ENCODE measurements at places on chromosomes 11 and 22.

DNA sequence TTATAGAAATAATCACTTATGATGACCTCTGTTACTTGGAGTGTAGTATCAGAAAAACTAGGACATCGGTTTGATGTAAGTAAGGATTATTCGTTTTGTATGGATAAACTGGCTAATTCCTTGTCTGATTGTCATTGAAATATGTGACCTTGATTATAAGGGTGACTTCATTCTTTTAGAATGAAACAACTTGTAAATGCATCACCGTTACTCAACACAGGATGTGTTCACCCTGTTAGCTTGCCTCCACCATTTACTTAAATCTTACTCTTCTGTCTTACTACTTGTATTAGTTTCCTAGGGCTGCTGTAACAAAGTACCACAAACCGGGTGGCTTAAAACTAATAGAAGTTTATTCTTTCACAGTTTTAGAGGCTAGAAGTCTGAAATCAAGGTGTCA lies 7.9 kb downstream of the SFI1 start:
- no peak for DNase-seq

DNA sequence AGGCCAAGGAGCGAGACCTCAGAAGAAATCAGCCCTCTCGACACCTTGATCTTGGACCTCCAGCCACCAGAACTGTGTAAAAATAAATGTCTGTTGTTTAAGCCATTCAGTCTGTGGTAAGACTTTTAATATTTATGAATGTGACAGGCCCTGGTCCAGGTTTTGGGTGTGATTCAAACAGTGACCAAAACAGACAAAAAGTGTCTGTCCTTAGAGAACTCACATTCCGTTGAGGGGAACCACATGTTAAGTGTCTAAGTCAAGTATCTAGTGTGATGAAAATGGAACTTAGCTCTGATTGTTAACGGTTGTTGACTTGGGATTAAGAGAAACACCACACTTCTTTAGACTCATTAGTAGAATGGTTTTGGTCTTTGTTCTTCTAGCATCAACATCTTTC lies 22.2 kb downstream of the ATXN10 start:
- no peak for DNase-seq

DNA sequence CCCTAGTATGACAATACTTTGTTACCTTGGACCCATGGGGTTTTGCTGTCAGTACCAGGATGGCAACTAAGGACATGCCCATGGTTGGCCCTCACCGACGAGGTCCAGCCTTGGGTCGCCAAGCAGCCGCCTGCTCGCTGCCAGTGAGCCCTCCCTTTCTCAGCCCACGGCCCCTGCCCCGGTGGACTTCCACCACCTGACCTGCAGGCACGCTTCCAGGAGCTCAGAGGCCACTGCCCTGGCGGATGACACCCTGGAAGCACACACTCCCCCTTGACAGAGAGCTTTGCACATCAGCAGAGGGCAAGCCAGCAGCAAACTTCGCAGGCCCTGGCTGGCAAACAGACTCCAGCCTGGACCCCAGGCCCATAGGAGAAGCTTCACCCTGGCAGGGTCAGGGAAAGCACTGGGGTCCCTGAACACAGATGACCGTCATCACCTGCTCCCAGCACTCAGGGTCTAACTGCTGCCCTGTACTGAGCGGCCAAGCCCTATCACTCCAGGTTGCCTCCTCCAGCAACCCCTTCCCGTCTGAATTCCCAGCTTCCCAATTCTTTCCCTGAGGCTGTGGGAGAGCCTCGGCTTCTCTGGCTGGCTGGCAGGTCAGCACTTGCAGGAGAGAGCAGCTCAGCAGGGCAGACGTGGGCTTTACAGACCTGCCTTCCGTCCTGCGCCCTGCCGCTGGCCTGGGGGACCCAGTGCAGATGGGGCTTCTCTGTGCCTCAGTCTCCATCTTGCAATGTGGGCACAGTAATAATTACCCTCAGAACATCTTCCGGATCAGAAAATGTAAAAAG lies 2.7 kb upstream of the PPARA start:
- DNase-seq, result no peak

DNA sequence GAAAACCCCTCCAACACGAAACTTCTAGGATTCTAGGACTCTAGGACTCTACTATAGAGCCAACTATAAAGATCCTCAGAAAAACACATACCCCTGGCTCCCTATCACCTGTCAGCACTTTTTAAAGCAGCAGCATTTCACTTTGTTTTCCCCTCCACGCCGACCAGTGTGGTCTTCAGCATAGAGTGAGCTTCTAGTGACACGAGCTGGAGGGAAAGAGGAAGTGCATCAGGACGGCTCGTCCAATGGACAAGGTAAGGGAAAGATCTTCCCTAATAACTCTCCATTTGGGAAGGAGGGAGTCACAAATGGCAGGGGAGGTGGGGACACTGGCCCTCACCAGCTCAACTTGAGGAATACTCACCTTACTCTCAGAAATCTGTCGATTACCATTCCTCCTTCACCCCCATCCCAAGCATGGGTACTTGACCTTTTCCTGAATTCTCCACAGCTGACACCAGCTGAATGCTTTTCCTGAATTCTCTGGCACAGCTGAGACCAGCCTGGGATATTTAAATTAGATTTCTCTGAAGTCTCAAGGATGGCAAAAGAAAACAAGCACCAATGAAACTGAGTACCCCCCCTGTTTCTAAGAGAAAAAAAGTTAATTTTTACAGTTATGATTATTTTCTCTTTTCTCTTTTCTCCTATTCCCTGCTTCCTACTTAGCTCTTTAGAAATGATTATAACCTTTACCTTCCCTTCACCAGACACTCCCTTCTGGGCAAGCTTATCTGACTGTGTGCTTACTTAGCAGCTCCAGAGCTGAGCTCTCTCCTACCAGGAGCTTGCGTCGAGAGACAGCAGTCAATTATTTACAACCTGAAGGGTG lies 33.3 kb upstream of the NNMT start:
- DNase-seq, result no peak

DNA sequence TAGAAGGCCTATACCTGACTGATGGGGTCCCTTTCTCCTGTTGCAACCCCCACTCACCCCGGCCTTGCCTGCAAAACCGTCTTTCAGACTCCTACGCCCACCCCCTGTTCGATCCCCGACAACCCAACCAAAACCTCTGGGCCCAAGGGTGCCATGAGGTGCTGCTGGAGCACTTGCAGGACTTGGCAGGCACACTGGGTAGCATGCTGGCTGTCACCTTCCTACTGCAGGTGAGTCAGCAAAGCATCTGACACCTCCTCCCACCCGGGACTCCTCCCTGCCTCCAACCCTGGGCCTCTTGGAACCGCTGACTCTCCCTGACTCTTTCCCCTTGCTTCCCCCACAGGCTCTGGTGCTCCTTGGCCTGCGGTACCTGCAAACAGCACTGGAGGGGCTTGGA lies 1.2 kb downstream of the ROM1 start:
- DNase-seq, result peak; percentile 71

DNA sequence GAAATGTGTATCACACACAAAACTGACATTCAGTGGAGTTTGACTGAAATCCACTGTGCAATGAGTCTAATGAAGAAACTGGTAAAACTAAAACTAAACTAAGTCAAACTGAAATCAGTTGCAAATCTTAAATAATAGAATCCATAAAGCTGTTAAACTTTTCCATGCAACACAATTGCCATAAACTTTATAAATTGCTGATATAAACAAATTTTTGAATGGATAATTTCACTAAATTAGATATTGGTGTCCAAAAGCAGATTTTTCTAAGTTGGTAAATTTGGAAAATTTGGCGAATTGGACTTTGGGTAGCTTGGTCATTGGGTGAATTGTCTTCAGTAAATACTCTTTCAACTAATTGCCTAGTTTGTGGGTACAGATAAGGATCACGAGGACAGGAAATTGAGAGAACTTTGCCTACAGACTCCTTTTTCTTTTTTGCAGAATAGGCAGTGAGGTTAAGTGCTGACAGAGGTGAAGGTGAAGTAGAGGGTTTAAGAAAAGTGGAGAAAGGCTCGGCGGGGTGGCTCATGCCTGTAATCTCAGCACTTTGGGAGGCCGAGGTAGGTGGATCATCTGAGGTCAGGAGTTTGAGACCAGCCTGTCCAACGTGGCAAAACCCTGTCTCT lies 12.8 kb downstream of the MRPL17 start:
- no peak for DNase-seq

DNA sequence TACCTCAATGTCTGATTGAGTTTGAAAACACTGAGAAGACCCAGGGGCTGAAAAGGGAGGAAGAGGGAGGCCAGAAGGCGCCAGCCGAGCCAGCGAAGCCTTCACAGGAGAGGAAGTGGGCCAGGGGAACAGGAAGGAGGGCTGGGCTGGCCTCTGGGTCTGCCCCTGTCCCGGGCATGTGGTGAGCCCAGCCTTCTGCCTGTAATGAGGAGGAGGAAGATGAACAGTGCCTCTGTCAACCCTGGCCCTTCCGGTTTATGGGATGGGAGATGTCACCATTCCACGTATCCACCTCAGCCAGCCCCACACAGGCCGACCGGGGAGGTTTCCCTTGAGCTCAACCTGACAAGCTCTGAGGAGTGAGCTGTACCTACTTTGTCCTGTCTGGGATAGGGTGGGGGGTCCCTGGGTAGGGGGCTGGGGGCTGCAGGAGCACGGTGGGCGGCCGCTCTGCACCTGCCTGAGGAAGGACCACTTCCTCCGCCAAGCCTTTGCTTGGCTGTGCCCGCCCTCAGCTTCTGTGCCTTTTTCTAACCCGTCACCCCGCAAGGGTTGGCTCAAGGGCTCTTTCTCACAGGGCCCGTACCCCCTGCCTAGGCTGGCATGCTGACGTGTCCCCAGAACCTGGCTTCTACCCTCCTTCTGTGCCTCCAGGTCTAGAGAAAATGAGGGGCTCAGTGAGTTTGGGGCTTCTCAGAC lies 2.0 kb downstream of the PARVG start:
- peak; percentile 49 for DNase-seq

DNA sequence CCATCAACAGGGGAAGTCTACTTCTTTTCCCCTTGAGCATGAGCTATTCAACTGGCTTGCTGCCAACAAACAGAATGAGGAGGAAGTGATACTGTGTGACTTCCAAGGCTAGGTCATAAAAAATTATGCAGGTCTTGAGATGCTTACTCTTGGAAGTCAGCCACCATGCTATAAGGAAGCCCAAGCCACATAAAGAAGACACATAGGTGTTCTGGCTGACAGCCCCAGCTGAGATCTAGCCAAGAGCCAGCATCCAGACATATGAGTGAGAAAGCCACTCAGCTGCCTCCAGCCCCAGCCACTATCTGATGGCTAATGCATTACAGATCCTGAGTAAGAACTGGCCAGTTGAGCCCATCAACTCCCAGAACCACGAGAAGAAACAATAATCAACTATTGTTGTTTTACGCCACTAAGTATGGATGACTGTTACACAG lies 31.0 kb upstream of the PPP2R1B start:
- no peak for DNase-seq

DNA sequence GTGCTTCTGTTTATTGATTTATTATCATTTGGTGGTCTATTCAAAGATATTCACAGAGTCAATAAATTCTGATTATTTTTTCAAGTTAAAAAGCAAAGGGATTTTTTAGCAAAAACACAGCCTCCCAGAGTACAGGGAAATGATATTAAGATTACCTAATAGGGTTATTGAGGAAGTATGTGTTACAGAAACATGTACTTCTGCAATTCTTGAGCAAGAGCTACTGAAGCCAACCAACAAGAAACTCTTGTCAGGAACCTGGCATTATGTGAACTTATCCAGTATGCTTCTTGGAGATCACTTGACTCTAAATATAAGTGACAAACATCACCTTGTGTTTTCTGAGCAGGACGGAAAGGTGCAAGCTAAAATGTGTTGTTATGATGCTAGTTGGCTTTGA lies 42.0 kb upstream of the CARD18 start:
- DNase-seq, result no peak

DNA sequence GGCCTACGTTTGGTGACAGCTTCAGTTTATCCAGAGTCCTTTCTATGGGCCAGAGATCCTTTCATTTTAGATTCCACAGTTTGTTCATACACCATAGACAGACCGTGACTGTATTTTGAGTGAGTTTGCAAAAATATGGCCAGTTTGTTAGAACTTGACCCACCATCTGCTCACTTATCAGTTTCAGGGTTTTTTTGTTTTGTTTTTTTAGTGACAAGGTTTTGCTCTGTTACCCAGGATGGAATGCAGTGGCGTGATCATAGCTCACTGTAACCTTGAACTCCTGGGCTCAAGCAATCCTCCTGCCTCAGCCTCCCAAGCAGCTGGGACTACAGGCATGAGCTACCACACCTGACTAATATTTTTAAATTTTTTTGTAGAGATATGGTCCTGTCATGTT lies 9.1 kb upstream of the CKAP5 start:
- DNase-seq, result no peak

- no peak for DNase-seq
Observed at GRCh38 chr22:47267513-47268282, 505.2 kb downstream of the TBC1D22A start.

GRCh38 chr22:37906364-37907008 lies 389 bp downstream of the MICALL1 start:
- peak; percentile 28 for DNase-seq

DNA sequence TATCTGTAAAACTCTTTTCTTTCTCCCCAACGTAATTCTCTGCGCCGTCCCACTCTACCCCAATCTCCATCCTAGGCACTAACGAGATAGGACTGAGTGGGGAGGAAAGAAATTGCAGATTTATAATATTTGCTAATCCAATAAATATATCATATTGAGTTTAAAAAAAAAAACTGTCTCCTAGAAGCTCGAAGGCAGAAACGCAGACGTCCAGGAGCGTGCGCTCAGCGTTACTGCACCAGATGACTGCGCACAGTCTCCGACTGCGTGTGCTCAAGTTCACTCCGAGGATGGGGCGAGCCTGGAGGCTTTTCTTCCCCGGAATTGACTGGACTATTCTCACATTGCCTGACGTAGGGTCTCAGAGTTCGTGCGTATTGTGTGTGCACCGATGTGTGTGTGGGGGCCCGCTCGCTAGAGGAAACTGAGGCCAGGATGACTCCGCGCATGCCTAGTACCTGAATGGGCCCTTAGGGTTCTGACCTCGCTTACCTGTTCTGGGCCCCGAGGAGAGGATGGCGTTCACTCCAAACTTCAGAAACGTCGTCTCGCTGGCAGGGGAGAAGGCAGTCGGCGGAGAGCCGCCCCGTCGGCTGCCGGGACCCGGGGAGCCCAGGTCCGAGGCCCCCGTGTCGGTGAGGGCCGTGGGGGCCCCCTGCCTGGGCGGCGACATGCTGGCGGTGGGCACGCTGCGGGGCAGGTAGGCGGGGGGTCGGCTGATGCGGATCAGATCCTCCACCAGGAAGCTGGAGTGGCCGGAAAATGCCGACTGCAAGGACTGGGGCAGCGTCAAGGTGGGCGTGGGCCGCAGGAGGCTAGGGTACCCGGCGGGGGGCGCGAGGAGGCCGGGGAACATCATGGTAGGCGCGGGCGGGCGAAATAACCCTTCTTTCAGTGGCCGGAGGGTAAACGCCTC lies 551 bp downstream of the DBX1 start:
- no peak for DNase-seq

GRCh38 chr11:16945671-16946469 lies 68.3 kb downstream of the PLEKHA7 start:
- peak; percentile 47 for DNase-seq

- no peak for DNase-seq
Observed at GRCh38 chr11:70581991-70582885, 183.9 kb downstream of the CTTN start.
